ENCODE measurements at places on chromosomes 2 and 18.

DNA sequence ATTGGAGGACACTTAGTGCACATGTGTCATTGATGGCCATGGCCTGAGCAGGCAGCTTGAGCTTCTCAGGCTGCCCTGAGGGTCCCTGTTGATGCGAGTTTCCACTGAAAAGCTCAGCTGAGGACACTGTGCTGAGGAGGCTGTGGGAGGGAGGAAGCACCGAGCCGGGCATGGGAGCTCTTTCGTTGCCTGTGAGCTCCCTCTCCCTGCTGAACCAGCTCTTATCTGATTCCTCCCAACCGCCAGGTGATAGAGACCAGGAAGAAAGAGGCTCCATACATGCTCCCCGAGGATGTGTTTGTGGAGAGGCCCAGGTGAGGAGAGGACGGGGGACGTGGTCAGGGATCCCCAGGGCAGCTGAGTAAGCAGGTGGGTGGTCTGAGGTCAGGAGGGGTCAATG lies 27.3 kb downstream of the POMC start:
- DNase-seq: no peak

DNA sequence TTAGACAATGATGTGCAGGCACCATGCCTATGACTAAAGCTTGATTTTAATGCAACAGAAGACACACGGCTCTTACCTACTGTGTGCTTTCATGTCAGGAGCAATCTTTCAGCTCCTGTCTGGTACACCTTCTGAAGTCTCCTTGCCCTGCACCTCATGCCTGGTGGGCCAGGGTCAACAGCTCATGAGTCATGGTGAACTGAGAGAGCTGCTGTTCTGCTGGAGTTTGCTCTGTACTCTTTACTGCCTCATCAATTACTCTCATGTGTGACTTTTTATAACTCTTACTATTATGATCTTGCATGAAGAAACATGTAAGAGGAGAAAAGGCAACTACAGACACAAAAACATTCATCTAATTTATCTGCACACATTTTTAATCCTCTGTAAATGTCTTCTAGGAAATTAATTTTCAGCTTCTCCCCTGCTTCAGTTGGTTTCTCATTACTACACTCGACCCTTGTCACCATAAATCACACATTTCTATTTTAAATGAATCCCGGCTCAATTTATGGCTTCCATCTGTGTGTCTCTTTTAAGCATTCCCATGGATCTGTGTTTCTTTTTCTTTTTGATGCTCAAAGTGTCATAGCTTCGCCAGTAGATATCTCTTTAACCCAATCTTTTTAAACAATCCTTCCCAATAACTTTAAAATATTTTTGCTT lies 9.7 kb downstream of the SERPINB7 start:
- no peak for DNase-seq

GRCh38 chr2:218623366-218623705 lies 15.6 kb downstream of the PLCD4 start:
- DNase-seq: no peak

GRCh38 chr18:4672162-4672561 lies 217.1 kb upstream of the DLGAP1 start:
- no peak for DNase-seq

- DNase-seq: no peak
Measured at GRCh38 chr2:188884517-188884916, 89.7 kb upstream of the COL3A1 start.

DNA sequence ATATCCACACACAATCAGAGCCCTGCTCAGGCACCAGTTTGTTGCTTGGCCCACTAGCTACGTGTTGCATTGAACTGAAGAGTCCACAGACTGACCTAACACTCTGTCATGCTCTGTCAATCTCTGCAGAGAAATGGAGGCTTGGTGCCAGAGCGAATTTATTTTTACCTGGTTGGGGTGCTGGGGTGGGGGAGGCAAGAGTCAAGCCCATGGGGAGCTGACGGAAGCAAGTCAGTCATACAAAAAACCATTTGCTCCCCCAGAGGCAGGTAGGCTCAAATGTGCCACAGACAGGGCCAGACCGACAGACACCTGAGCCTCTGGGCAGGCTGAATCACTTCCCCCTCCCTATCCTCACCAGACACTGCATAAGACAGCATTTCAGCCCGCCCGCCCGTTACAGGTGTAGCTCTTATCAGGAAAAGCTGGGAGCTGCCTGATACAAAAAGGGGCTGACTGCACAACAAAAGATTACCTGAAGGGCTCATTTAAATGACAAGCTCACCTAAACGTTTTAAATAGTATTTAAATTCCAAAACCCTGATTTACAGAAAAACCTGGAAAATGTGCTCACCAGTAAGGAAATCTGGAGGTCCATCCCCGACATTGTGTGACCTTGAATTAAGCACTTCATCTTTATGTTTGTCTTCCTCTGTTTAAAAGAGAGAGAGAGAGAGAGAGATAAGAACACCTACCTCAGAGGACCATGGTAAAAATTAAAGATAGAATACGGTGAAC lies 2.1 kb upstream of the PCBP1 start:
- no peak for DNase-seq

DNA sequence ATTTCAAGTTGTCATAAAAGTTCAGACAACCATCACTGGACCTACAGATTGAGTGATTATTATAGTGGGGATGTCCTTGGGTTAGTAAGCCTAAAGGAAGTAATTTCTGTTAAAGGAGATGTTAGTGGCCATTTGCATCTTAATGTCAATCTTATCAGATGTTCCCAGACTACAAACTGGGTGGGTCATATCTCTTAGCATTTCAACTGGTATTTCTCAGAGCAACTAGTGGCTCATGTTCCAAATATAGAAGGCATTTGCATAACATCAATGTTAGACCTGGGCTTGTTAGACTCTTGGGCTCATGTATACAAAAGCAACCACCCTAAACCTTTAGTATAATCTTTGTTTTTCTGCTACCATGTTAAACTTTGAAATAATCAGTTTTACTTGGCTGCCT lies 17.9 kb downstream of the PLEKHA3 start:
- DNase-seq: no peak

- no peak for DNase-seq
Measured at GRCh38 chr2:107621186-107622165, 205.2 kb upstream of the RGPD4 start.

- DNase-seq: no peak
Measured at GRCh38 chr2:188315750-188316149, 24.1 kb downstream of the GULP1 start.

DNA sequence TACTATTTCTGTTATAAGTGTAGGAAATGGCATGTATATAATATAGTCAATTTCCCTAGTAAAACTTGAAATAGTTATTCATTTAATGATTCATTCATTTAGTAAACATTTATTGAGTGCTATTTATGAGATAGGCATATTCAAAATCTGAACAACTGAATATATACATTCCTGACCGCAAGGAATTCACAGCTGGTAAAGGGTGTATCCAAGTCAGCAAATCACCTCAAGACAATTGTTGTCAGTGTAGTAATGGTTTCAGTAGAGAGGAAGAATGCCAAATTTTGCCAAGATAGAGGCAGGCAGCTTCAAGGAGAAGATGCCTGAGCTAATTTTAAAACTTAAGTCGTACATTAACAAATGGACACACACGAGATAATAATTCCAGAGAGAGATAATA lies 89.8 kb upstream of the CHST9 start:
- no peak for DNase-seq

GRCh38 chr2:196957881-196958525 lies 31.5 kb upstream of the PGAP1 start:
- DNase-seq: no peak

GRCh38 chr2:215652388-215652787 lies 216.5 kb upstream of the FN1 start:
- DNase-seq: no peak

DNA sequence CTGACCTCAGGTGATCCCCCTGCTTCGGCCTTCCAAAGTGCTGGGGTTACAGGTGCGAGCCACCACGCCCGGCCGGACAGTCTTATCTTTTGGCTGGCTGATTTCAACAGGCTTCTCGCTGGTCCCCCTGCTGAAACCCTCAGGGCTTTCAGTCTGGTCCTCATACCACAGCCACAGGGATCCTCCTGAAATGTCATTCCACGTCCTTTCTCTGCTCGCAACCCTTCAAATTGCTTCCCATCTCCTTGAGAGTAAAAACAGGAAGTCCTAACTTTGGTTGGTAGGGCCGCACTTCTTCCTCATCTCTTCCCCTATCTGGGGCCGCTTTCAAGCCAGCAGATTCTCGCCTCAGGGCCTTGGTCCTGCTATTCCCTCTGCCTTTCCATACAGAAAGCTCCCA lies 1.4 kb upstream of the CAB39 start:
- no peak for DNase-seq

- DNase-seq: no peak
Measured at GRCh38 chr18:39481281-39481680, 1915.7 kb upstream of the CELF4 start.

- no peak for DNase-seq
Measured at GRCh38 chr18:32553640-32554365, 83.1 kb upstream of the GAREM1 start.

DNA sequence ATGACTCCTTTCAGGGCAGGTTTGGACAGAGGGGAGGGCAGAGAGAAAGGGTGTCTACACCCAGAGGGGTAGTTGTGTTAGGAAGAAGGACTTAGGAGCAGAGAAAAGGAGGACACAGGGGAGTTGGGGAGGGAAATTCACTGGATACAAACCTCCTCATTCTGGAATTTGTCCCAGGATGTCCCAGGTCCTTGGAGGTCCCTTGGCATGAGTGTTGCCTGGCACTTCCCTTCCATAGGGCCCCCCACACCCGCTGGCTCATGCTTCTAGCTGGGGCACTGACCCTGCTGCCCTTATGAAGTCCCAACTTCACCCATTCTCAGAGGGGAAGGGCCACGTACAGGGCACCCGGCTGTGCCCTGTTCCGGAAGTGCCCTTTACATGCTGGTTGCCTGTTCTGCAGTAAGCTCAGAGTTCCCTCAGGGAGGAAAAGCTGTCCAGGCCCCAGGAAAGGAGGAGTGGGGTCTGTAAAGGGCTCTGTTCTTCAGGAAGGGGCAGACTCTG lies 93.6 kb upstream of the SMAD2 start:
- no peak for DNase-seq

- no peak for DNase-seq
Measured at GRCh38 chr2:240786871-240787311, 33.1 kb downstream of the KIF1A start.

DNA sequence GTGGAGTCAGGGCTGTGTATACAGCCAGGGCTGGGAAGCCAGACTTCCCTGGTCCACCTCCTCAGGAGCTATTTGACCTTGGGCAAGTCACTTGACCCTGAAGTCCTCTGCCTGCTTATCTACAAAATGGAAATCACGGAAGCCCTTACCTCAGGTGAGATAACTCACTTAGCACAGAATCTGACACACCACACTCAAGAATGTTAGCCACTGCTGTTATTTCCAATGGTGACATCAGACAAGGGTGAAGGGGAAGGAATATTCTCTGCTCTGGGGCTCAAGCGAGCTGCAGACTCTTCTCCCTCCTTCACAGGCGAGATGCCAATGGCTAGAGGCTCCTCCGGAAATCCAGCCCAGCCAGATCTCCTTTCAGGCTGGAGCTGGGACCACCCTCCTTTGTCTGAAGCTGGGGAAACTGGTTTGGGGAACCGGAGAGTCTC lies 189.6 kb downstream of the HAUS1 start:
- DNase-seq: no peak

GRCh38 chr2:121362774-121363173 lies 77.8 kb upstream of the TFCP2L1 start:
- DNase-seq: no peak

DNA sequence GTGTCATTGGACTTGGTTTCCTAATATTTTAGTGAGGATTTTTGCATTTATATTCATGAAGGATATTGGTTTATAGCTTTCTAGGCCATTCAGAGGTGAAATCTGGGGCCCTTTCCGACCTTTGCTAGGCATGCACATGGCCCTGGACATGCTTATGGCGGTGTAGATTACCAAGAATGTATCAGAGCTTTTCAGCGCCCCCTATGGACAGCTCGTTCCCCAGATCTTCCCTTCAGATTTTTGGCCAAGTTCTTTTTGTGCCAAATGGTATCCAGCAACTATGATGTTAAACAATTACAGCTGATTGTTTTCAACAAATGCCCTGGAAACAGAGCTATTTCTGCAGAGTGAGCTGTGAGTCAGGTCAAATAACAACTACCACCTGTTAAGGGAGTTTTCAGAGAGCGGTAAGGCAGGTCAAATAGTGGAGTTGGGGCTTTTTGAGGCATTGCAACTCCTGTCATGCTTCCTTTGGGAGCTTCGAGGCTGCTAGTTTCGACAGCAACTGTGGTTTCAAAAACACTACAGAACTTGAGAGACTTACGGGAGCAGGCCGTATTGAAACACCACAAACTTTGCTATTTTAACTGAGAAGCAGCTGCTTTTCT lies 188.3 kb downstream of the ZNF516 start:
- DNase-seq: peak; percentile 5

DNA sequence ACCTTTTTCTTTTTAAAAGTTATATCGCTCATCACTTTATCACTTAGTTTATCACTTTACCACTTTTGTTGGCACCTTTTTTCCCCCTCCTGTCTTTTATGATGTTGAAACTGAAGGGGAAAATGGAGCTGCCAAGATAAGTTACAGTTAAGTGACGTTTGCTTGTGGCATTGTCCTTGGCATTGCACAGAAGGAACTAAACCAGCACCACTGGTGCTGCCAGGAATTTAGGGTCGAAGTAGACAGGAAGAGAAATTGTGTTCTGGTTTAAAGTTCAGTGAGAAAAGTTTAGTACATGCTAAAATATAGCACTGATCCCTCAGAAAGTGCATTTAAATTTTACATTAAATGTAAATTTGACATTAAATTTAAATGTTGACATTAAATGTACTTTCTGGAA lies 49.9 kb downstream of the MYO1B start:
- DNase-seq: no peak

DNA sequence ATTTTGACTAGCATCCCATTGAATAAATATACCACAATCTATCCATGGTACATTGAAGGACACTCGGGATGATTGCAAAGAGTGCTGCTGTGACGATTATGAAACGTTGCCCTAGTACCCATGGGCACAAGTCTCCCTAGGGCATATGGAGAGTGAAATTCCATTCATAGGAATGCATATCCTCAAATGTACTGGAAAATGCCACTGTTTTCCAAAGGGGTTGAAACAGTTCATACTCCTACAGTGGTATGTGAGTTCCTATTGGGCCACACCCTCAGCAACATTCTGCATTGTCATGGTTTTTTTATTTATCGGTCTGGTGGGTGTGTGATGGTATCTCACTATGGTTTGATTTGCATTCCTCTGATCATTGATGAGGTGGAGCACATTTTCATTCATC lies 130.6 kb downstream of the TWIST2 start:
- DNase-seq: no peak

- no peak for DNase-seq
Measured at GRCh38 chr2:68388772-68389171, 23.7 kb downstream of the PLEK start.

GRCh38 chr2:173458991-173459780 lies 104.5 kb downstream of the CDCA7 start:
- DNase-seq: no peak

DNA sequence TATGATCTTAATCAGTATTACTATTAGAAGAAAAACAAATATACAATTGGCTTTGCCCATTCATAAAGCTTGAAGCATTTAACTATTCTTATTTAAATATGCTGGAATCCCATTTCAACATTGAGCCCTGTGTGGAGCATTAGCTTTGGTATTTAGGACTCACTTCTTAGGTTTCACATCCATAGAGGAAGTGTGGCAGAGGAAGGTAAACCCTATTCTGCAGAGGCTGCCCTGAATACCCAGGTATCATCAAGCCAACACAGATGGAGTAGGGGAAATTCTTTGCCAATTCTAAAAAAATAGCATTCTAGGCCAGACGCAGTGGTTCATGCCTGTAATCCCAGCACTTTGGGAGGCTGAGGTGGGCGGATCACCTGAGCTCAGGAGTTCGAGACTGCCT lies 361.5 kb downstream of the FIGN start:
- no peak for DNase-seq

- DNase-seq: no peak
Measured at GRCh38 chr2:53629501-53629900, 138.1 kb upstream of the CHAC2 start.
